Fibroblast of skin of left quadriceps (primary cell): ENCODE measurements at places on chromosomes 7 and 10.
A peak's percentile ranks its signal among the peaks of the same experiment; 100 is the strongest.

DNA sequence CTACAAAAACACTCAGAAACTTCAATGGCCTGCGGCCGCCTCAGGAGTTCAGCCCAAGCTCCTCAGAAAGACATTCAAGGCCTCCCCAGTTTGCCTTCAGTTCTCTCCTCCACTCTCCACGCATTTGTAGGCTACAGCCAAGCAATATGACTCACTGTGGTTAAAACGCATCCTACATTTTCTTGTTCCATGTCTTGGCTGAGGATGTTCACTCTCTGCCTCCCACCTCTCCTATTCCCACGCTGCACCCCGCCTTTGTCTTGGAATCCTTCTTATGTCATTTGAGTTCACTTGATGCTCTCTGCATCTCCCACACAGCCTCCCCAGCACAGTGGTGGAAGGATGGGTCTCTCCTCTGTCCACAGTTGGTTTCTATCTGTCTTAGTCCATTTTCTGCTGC is 184.8 kb downstream of the NPSR1 start:
- DNase-seq: no peak

GRCh38 chr7:76054123-76055120 is 6.5 kb downstream of the MDH2 start:
- no peak for DNase-seq

DNA sequence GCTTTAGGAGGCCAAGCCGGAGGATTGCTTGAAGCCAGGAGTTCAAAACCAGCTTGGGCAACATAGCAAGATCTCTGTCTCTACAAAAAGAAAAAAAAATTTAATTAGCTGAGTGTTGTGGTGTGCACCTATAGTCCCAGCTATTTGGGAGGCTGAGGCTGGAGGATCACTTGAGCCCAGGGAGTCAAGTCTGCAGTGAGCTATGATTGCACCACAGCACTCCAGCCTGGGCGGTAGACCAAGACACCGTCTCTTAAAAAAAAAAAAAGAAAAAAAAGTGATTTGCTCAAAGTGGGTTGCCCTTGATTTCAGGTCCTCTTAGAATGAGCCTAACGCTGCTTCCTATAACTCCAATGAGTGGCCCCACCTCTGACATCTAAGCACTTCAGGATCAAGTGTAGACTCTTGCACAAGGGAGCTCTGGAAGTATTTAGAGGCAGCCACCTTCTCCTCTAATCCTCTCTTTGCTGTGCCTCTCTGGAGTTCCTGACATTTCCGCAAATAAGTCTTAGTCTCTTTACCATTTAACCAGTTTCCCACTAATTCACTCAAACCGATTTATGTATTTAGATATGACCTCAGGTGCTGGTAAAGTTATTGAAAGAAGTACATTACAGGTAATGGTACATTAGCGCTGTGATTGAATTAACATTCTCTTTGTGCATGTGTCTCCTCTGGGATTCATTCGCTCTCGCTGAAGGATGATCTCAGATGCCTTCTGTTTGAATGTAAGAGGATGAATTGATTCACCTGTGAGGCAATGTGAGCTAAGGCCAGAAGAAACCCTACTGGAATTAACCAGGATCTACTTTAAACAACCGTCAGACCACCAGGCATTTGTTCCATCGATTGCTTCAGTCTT is 60.8 kb upstream of the CELF2 start:
- DNase-seq: no peak

GRCh38 chr10:12501324-12501723 is 152.0 kb downstream of the CAMK1D start:
- DNase-seq: no peak

DNA sequence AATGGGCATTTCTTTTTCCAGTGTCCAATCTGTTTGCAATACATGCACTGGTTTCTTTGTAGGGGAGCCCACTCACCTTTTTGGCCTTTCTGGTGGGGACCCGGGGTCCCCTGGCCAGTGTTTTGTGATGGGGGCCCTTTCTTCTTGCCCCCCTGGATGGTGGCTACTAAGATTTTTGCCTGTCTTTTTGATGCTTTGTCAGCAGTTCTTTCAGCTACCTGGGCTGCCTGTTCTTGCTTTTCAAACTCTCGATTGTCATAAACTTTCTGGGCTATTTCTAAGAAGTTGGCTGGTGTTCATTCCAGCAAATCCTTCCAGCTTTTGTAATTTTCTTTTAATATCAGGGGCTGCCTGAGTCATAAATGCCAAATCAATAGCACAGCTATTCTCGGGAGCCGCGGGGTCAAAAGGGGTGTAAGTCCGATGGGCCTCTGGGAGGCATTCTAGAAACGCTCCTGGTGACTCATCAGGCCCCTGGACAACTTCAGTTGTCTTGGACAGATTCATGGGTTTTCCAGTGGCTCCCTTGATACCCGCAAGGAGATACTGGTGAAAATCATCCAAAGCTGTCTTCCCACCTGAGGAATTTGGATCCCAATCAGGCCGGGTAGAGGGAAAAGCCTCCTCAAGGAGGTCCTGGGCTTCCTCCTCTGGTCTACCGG is 79.0 kb downstream of the PRR15 start:
- no peak for DNase-seq

- DNase-seq: no peak
Observed at GRCh38 chr7:122018032-122018431, 126.0 kb downstream of the AASS start.

DNA sequence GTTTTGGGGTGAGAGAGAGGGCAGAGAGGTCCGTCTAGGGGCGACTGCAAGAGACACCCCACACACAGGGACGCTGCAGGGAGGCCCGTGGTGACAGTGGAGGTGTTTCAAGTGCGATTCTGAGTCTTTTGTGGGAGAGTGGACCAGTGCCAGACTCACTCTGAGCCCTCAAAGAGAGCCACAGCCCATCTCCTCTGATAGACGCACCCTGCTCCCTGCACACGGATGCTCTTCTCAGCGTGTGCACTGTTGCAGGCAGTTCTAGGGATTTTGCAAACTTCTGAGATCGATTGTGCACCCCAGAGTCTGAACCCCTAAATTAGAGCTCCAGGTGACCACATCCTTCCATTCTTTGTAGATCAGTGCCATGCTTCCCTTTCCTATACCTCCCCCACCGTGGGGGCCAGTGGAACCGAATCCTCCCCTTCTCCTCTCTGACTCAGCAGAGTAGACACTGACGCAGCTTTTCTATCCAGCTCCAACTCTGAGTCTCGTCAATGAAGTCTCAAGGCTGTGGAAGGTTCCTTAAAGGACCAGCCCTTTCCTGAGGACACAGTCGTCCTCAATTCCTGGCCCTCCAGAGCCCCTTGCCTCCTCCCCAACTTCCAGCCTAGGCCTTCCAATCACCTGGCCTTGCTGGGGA is 83.8 kb downstream of the TMEM130 start:
- no peak for DNase-seq

DNA sequence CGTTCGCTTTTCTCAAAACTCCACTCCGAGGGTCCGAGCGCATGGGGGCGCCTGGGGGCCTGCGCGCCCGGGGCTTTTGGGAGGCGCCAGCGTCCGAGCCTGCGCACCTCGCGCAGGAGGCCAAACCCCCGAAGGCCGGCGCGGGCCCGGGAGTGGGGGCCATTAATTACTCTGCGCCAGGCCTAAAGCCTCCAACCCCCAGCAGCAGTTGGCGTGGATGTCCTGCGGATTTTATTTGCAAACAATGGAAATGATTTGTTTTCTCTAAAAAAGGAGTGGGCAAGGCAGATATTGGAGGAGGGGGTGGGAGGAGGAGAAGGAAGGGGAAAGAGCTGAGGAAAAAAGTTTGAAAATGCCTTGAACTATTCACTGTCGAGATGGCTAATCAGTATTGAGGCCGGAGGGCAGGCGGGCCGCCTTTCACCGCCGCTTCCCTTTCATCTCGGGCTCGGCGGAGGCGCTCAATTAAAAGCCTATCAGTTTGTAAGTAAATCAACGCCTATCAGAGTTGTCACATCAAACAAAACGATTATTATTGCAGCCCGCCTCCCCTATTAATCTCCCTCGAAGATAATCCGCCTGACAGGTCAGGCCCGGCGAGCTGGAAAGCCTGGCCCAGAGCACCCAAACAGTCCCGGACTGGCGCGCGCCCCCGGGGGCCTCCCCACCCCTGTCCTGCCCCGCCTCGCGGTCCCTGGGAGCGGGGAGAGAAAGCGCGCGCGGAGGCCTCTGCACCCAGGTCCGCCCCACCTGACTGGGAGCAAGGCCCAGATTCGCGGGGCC is 3.4 kb upstream of the ZNF503 start:
- no peak for DNase-seq

- no peak for DNase-seq
Observed at GRCh38 chr10:116476461-116476860, 48.8 kb downstream of the PNLIPRP3 start.

- DNase-seq: no peak
Observed at GRCh38 chr10:119928411-119928810, 35.9 kb downstream of the SEC23IP start.

- DNase-seq: peak; percentile 93
Observed at GRCh38 chr7:43869006-43869866, at the start of gene MRPS24. Gene MRPS24, minus strand, starts transcription at chr7:43869517. Its CDS starts 22 bp downstream, at chr7:43869495.

DNA sequence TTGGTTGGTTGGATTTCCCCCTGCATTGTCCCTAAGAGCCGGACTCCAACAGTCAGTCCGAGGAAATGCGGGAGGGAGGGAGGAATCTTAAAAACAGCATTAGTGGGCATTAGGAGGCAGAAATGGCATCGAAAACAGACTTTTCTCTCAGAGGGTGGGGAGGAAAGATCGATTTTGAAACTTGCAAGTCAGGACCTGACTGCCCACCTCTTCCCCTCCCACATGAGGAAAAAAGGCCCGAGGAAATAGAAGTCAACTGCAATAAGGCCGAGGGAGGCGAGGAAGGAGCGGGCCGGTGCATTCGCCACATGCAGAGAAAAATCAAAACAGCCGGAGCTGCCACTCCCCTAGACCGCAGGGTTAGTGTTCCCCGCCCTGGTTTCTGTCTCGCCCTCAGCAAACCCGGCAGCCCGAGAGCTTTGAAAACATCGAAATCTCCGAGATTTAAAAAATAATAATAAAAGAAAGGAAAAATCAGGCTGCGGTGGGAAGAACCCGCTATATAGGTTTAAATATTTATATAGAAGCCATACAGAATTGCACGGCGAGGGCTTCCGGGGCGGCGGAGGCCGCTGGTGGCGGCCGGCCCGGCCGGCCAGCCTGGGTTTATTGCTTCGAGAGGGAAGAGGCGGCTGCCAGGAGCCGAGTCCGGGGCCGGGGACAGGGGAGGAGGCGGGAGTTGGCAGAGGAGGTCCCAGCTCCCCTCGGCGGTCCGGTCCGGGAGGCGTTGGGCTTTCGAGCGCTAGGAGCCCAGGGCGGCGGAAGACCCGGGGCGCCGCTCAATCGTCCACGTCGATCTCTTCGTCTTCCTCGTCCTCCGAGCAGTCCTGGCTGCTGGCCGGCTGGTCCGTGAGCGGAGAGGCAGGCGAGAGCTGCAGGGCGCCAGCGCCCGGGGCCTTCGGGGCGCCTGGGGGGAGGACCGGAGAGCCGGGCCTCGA is 2.5 kb downstream of the LBX1 start:
- no peak for DNase-seq

GRCh38 chr10:22342421-22342820 is 2.9 kb upstream of the SPAG6 start:
- DNase-seq: no peak
